ENCODE measurements at places on chromosomes 6 and 20.

- DNase-seq: no peak
Measured at GRCh38 chr6:16824845-16825685, 63.8 kb upstream of the ATXN1 start.

- DNase-seq: no peak
Measured at GRCh38 chr6:16851044-16851540, 89.8 kb upstream of the ATXN1 start.

GRCh38 chr6:164208371-164208770 is 793.9 kb downstream of the QKI start:
- DNase-seq: no peak

DNA sequence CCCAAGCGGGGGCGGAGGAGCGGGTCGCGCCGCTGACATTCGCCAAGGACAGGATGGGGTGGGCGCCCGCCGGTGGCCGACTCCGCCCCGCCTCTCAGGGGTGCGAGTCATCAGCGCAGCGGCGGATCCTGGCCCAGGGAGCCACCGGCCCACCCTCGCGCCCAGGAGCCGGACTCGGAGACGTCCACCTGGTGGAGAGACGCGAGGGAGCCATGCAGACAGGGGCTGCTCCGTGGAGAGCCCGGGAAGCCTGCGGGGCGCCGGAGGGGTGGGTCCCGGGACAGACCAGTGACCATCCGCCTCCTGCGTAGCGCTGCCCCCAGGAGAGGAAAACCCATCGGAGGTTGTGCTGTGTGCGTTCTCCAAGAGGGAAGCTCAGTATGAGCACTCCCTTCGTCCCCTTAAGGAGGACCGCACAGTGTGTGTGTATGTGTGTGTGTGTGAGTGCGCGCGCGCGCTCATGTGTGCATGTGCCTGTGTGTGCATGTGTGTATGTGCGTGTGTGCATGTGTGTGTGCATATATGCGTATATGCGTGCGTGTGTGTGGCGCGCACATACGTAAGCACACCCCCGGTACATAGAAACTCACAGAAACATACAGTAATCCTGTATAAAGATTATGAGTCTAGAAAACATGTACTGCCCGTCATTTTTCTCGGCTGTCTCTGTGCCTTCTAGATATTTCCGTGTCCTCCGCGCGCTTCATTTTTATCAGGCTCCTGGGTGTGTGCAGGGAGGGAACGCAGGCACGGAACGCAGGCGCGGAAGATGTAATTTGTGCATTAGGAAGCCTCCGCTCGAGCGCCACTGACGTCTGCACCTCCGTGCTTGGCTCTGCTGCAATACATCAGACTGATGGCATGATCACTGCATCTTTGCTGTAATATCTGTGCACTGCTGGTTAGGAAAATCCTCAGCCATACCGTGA is 158.9 kb downstream of the TBXT start:
- DNase-seq: no peak

GRCh38 chr6:130944486-130944885 is 117.3 kb downstream of the SMLR1 start:
- no peak for DNase-seq

- DNase-seq: no peak
Measured at GRCh38 chr6:37473364-37474095, 26.2 kb downstream of the CCDC167 start.
